Activated T-cell treated with anti-CD3 and anti-CD28 coated beads, Interleukin-2, amount 50 U/mL, for 1 hour (primary cell): ENCODE measurements at places on chromosomes 5 and 9.

GRCh38 chr9:95669253-95669652 lies 152.5 kb upstream of the PTCH1 start:
- DNase-seq: no peak

DNA sequence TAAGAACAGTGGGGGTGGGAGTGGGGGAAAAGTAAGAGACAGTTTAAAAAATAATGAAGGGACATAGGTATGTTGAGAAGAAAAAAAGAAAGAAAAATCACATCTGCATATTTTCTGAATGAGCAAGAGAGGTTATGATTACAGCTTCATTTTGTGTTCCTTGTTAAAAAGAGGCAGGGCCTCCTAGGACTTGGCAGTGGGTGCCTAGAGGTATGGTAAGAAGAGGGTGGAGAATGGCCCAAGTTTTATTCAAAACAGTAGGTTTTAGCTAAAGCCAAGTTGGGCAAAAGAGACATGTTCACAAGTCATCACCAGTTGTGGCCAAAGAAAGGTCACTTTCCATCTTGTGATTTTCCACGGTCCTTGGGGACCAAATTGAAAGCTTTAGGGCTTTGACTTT lies 643.4 kb downstream of the CCDC171 start:
- DNase-seq: no peak

DNA sequence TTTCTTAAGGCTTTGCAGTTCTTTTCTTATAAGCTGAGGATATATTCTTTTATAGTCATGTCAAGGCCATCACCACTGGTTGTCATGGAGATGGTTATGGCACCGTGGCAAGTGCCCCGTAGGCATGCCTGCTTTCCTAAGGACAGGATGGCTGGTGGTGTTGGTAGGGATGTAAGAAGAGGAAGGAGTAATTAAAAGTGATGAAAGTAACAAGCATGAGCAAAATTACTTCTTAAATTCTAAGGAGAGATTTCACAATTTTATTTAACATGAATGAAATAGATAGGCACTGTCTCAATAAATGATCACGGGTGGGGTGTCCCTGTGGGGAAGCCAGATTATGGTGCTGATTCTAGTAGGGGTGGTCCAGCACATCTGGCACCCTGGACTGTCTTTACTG lies 290.2 kb upstream of the KLF4 start:
- no peak for DNase-seq

DNA sequence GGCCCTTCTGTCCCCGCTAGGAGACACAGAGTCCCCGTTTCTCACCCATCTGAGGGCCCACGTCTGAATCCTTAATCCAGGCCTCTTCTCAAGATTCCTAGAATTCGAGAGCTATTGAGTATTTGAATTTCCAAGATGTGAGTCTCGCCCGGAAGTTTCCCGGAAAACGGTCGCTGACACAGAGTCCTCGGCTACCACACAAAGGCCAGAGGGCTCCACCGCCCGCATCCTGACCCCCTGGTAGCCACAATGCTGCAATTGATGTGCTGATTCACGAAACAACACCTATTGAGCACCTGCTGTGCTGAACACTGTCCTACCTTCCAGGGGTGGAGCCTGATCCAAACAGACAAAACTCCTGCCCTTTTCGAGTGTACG lies 670 bp upstream of the FBP1 start:
- no peak for DNase-seq

GRCh38 chr5:88142886-88143692 lies 125.6 kb downstream of the TMEM161B start:
- no peak for DNase-seq

DNA sequence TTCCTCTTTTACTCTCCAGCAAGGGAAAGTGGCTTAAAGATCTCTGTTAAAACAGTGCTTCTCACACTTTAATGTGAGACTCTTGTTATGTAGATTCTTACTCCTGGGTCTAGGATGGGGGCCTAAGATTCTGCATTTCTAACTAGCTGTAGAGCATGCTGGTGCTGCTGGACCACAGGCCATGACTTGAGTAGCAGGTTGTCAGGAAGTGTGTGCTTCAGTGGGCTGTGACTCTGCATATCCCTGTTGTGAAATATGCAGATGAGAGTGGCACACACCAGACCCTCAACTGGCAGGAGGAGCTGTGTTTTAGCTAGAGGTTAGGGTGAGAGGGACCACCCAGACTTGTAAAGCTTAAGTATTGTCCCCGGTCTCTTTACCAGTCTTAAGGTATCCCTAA lies 191.1 kb upstream of the DMRT1 start:
- no peak for DNase-seq

GRCh38 chr5:97046270-97046982 lies 96.0 kb downstream of the LIX1 start:
- no peak for DNase-seq

DNA sequence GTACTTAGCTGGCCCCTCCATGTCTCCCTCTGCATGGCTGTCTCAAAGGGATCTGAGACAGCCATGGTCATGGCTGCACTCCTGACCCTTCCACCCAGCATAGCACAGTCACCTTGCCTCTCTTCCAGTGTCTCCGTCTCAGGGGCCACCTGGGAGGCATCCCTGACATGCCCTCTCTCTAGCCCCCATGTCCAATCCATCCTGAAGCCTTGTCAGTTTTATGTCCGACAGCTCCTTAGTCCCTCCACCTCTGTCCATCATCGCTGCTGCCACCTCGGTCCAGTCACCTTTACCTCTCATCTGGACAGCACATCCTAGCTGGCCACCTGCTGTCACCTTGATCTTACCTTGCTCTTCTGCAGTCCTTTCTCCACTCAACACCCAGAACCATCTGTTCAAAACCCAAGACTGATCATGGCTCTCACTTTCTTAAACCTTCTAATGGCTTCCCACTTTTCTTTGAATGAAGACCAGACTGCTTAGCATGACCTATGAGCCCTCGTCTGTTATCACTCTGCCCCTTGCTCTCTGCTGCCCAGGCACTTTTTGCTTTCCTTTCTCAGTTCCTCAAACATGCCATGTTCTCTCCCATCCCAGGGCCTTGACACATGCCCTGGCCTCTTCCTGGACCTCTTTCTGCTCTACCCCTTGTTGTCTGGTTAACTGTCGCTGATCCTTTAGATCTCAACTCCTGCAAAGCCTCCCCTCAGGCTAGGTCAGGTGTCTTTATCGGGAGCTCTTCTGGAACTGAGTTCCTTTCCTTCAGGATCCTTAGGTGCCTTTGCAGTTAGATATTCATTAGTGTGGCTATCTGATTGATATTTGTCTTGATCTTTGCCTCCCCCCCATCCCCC lies 181.8 kb upstream of the PITX1 start:
- DNase-seq: no peak

DNA sequence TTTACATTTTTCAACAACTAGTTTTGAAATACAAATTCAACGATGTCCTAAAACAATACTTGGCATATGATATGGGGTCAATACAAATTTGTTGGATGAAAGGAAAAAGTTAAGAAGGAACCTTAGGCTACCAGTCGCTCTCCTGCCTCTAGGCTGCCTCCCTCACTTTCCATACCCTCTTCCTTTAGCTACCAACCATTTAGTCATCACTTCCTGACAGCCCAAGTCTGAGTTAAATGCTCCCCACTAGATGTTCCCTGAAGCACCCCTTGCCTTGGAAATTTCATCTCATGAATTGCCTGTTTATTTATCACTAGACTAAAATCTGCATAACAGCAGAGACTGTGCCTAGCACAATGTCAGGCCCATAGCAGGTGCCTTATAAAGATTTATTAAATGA lies 2.7 kb upstream of the LARS1 start:
- DNase-seq: no peak

DNA sequence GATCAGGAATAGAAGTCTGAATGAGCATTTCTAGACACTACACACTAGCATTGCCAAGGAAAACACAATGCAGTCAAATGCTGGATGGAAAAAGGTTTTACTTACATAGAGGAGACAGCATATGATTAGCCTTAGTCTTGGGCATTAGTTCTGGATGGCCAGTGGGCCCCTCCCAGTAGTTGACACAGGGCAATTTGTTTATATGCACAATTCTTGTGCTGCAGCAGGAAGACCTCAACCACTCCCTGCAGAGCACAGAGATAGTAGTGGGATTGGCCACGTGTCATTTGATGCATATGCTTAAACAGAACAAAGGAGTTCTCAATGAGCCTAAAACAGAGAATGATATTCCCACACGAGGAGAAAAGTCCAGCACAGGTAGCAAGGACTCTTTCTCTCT lies 1496.2 kb upstream of the CDH6 start:
- DNase-seq: no peak

- no peak for DNase-seq
Observed at GRCh38 chr5:39194466-39195136, 24.8 kb downstream of the FYB1 start.

GRCh38 chr9:114735704-114736103 lies 53.7 kb upstream of the TEX48 start:
- no peak for DNase-seq

GRCh38 chr5:163222982-163223381 lies 214.4 kb upstream of the CCNG1 start:
- DNase-seq: no peak

- DNase-seq: no peak
Observed at GRCh38 chr5:124655921-124656511, 90.4 kb downstream of the ZNF608 start.

- no peak for DNase-seq
Observed at GRCh38 chr5:56833325-56833724, 18.0 kb downstream of the MAP3K1 start.

- DNase-seq: no peak
Observed at GRCh38 chr5:14707811-14708390, 43.4 kb downstream of the OTULIN start.

DNA sequence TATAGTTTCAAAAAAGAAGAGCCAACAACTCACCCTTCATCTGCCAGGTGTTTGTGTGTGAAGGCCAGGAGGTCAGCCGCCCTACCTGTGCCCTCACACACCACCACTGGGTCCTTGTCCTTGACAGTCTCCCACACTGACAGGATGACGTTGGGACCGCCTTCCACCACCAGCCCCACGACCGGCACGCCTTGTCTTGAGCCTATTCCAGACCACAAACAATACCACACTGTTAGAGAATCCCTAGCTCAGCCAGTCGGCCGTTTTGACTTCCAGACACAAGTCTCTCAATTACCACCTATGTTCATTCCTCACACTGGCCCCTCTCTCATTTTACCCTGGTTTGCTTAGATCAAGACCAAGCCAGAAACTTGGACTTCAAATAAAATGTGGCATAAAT lies 66.1 kb downstream of the TRPM6 start:
- DNase-seq: no peak

GRCh38 chr5:2832394-2832793 lies 80.9 kb upstream of the IRX2 start:
- DNase-seq: no peak

GRCh38 chr5:38316544-38317224 lies 58.3 kb downstream of the EGFLAM start:
- no peak for DNase-seq

- DNase-seq: no peak
Observed at GRCh38 chr5:61130289-61130688, 32.0 kb downstream of the SMIM15 start.

- DNase-seq: no peak
Observed at GRCh38 chr5:39447059-39447458, 22.3 kb upstream of the DAB2 start.

DNA sequence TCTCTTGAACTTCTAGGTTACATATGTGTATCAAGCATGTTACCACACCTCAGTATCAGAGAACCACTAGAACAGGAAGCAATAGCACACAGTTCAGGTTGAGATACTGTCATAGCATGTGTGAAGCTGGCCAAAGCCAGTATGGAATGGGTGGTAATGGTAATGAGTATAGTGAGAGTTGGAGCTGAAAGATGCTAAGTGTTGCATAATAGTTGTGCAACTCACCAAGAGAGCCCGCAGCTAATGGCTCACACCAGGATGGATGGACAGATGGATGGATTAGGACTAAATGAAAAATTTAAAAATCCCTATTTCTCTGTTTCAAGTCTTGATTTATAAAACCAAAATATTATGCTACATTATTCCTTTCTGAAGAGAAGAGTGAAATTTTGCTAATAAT lies 53.4 kb upstream of the KCNN2 start:
- DNase-seq: no peak

GRCh38 chr5:96081276-96081858 lies 119.7 kb upstream of the ELL2 start:
- no peak for DNase-seq

DNA sequence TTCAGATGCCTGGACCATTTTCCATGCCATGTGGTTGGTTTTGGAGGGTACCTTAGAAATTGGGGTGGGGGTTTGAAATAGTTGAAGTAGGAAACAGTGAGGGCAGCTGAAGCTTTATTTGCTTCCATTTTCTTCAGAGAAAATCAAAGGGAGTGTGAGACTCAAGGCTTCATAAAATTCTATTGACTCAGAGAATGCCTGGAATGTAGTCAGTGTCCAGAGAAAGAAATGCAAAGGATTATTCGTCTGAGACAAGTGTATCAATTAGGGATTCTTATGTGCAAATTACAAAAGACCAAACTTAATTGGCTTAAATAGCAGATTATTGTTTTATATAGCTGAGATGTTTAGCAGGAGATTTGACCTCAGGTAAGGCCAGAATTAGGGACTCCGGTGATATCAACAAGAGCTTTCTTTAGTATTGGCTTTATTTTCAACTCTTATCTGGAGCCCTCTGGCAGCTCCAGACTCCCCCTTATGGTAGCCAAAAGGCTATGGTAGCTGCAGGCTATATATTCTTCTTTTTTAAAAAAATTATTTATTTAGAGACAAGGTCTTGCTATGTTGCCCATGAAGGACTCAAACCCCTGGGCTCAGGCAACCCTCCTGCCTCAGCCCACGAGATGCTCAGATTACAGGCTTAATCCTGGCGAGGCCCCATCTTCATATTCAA lies 38.9 kb downstream of the PTTG1 start:
- no peak for DNase-seq
